ENCODE measurements at places on chromosomes 7 and 10.

- no peak for DNase-seq
These were observed 34.6 kb upstream of the LRRC4 start for GRCh38 chr7:128065872-128066271.

DNA sequence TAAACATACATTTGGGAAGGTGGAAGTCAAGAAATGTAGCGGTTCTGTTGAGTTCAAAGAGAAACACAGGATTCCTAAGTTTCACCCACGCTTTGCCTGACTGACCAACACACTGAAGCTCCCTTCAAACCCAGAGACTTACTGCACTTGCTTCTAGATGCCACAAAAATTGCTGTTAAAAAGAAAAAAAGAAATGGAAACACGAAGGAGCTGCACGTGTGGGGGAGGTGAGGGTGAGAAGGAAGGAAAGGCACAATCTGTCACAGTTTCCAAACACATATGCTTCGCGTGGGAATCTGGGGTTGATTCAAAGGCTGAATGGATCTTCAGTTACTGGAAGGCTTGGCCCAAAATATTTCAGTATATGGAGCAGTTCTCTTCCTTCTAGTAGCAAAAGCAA is 495.6 kb downstream of the DNAJB6 start:
- no peak for DNase-seq

DNA sequence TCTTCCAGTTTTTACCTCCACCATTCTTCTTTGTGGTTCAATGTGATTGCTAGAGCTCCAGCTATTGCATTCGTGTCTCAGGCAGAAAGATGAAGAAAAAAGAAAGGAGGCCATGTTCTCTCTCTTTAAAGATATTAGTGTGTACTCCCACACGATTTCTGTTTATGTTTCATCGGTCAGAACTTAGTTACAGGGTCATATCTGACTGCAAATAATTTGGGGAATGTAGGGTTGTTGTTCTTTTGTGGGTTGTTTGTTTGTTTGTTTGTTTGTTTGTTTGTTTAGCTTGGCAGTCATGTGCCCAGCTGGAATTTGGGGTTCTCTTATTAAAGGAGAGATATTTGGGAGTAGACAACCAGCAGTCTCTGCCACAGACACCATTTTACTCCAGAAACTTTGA is 53.6 kb upstream of the PIK3CG start:
- no peak for DNase-seq

DNA sequence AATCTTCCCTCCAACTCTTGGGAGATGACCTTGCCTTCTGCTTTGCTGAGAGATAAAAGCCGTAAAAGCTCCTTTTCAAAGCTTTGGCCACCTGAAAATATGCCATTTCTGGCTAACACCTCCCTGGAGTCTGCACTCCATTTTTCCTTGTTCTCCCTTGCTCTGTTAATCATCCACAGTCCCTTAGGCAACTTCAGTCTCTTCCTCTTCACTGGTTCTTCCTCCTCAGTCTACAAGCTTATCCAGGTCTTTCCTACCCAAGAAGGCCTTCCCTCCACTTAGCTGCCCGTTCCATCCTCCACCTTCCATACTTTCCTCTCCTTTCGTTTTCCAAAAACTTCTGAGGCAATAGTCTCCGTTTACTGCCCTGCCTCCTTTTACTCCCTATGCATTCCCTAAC is 30.5 kb downstream of the PAX2 start:
- DNase-seq = no peak

GRCh38 chr10:110851020-110851612 is 20.6 kb upstream of the PDCD4 start:
- no peak for DNase-seq

- no peak for DNase-seq
These were observed 195.7 kb upstream of the CELF2 start for GRCh38 chr10:10821926-10822325.

DNA sequence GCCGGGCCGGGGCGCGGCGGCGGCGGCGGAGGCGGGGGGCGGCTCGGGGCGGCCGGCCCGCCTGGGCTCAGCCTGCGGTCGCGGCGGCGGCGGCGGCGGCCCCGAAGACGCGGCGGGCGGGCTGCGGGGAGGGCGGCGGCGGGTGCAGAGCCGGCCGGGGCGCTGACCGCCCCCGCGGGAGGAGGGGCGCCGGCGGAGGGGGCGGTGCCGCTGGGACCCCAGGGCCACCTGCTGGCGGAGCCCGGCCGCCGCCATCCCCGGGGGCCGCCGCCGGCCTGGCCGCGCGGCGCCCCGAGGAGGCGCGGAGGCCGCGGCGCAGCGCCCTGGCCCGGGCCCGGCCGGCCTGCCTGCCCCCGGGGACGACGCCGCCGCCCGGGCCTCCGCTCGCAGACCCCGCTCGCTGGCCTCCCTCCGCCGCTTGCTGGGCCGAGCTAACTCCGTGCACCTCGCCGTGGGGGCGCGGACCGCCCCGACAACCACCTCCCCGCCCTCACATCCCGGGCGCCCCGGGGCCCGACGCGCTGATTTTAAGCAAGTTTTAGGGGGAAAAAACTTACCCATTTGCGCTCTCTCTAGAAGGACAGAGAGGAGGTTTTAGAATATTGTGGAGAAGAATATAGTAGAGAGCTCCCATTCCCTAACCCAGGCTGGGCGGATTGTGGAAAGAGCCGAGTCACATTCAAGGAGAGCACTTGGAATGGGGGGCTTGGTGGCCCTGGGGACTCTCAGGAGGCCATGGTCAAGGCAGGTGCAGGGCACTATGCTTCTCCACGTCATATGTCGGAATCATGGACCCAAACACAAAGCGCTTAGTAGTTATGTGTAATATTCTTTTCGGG is at the start of gene BEND7:
Gene BEND7, minus strand, starts transcription at position 140 of the 839 bp plus-strand sequence. CDS start 481 bp downstream, outside the sequence.
- peak; percentile 48 for DNase-seq

DNA sequence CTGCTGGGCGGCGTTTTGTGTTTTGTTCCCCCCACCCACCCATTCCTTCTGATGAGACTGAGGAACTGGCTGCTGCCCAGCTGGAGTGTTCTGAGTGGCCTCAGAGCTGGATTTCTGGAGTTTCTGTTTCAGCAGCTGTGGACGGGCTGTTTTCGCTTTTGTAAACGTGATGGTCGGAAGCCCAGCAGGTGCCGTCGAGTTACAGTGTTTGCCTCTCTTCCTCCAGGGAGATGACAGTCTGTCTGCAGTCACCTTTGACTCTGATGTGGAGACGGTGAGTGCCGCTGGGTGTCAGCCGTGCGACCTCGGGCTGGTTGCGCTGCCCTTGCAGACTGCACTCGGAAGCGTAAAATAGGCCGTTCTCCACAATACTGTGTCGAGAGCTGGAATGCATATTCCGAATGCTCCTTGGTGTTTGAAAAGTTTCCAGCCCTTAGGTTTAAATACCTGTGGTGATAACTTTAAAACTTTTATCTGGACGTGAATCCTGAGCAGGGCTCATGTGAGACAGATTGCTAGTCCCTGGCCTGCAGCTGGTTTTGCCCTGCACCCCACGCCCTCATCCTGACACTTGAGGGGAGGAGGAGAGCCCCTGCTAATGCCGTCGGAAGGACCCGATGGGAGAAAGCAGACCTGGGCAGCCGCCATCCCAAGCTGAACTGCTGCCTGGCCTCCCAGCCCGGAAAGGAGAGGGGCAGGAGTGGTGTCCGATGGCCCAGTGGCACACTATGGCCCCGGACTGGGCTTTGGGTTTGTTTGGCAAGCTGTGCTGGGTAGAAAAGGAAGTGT is 8.3 kb downstream of the IQCE start:
- DNase-seq = no peak

DNA sequence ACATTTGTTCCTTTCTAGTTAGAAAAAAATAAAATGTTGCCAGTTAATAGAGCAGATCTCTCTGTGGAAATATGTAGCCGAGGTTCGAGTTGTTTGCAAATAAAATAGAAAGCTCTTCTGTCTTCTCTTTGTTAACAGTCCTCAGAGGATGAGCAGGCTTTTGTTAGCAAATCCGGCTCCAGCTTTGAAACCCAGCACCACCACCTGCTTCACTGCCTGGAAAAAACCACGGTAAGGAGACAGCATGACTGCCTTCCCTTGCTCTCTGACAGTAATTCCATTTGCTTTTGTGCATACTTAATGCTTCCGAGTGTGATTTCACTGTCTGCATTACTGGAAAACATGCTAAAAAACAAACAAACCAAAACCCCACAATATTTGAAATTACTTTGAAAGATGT is 115.6 kb downstream of the TSPAN12 start:
- DNase-seq = peak; percentile 75

GRCh38 chr10:48444861-48445841 is 138.7 kb downstream of the MAPK8 start:
- DNase-seq = peak; percentile 50

GRCh38 chr10:78568620-78569019 is 500.1 kb upstream of the ZMIZ1 start:
- no peak for DNase-seq

- no peak for DNase-seq
These were observed 1233.4 kb downstream of the XPNPEP1 start for GRCh38 chr10:108689891-108690290.

- no peak for DNase-seq
These were observed 47.4 kb downstream of the ALOX5 start for GRCh38 chr10:45421221-45422097.

DNA sequence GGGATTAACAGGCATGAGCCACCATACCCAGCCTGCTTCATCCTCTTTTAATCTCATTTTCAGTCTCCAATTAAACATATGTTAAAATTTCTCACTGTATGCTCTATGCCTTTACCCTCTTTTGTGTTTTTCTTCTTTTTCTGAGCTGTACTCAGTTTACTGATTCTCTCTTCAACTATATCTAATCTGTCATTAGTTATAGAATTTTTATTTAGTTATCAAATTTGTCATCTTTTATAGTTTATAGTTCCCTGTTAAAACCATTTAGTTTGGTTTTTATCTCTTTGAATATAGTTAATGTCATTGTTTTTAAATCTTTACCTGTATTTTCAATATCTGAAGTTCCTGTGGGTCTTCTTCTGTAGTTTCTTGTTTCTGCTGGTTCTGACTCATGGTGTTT is 93.3 kb downstream of the KAT6B start:
- no peak for DNase-seq

DNA sequence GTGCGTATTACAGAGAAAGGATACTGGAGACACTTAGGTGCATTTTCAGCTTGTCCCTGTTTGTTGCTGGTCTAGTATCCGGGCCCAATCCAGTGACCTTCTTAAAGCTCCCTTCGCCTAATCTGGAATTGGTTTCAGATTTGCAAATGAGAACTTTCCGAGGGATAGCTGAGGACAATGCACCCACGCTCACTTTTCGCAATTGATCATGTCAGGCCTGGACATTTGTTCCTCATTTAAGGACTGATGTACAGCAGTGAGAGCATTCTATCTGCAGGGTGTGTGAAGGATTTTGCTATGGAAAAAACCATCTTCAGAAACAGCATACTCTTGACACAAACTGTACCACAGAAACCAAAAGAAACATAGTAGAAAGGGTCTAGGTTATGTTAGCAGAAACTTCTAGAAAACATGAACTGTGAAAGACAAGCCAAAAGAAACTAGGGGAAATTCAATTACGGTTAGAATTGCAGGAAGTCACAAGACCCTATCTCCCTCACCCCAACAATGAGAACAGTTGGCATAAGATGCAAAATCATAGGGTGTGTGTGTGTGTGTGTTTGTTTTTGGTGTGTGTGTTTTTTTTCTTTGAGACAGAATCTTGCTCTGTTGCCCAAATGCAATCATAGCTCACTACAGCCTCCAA is 331.1 kb downstream of the CALN1 start:
- DNase-seq = no peak

DNA sequence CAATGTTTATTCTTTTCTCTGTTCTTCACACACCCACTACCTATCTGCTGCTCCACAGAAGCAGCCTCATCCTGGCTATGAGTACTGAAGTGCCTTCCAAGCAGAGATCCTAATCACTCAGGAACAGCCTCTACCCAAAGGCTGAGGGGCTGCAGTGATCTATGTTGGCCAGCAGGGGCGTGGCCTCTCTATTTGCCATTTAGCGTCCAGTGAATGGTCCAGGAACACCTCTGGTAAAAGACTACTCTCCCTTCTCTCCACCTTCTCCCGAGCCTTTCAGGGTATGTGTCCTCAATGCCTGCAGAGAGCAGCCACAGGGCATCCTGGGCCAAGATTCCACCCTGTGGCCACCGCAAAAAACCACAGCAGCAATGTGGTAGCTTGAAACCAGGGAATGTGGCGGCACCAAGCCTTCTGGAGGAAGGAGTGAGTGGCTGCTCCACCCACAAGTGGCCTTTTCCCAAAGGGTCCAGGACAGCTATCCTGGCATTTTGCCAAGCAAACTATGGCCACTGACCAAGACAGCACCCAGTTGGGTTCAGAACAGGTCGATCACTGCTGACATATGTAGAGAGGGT is 70.9 kb downstream of the SYPL1 start:
- peak; percentile 88 for DNase-seq

- peak; percentile 64 for DNase-seq
These were observed 19.9 kb upstream of the TRUB1 start for GRCh38 chr10:114917927-114918672.

GRCh38 chr10:106560925-106561640 is 603.4 kb downstream of the SORCS1 start:
- no peak for DNase-seq

DNA sequence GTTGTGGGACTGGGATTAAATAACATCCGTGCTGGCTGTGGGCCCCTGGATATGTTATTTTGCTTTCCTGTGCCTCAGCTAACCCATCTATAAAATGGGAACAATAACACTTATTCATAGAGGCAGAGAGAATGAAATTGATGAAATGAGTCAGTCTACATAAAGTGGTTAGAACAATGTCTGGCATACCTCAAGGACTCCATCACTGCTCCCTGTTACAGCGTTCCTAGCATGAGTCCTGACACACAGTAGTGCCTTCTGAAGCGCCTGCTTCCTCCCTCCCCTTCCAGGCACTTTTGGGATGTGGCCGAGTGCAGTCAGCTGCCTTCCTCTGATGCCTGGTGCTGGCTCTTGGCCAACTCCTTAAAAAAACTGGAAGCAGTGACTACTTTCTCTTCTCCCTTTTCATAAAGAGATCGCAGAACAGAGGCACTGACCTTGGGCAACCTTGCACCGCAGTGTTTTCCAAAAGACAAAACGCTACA is 108.4 kb upstream of the ZMIZ1 start:
- DNase-seq = no peak

- no peak for DNase-seq
These were observed 23.6 kb downstream of the C10orf71 start for GRCh38 chr10:49322371-49323170.

GRCh38 chr7:137962875-137963507 is 38.9 kb downstream of the CREB3L2 start:
- DNase-seq = no peak

DNA sequence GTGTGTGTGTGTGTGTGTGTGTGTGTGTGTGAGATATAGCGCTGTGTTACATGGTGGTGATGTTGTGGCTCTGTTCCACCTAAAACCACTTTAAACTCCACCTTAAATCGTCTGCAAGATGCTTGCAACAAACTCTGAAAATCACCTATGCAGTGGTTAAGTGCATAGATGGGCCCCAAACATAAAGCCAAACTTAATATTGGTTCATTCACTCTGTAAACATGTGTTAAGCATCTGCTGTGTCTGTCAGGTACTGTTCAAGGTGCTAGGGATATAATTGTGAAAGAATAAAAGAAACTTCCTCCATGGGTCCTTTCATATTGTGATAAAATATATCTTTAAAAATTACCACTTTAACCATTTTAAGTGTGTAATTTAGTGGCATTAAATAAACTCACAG is 645.4 kb upstream of the SORCS1 start:
- no peak for DNase-seq
